Hindlimb muscle (tissue), 1 donor: ENCODE measurements at places on chromosomes 6 and 20.
A peak's percentile ranks its signal among the peaks of the same experiment; 100 is the strongest.

DNA sequence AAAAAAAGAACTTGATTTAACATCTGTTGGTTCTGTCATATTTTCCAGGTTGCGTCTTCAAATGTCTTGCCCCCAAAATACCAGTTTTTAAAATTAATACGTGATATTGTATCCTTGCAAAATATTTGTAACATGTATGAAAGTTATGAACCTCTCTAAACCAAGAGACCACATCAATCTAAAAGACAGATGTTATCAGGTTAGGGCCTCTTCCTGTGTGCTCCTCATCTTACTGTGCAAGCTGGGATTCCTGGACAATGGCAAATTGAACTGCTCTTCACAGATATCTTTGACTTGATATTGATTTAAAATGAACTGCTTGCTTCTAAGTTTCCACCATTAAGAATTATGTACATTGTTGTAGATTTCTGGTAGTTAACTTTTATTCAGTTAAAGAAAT lies 9.6 kb downstream of the TMEM239 start:
- no peak for DNase-seq

DNA sequence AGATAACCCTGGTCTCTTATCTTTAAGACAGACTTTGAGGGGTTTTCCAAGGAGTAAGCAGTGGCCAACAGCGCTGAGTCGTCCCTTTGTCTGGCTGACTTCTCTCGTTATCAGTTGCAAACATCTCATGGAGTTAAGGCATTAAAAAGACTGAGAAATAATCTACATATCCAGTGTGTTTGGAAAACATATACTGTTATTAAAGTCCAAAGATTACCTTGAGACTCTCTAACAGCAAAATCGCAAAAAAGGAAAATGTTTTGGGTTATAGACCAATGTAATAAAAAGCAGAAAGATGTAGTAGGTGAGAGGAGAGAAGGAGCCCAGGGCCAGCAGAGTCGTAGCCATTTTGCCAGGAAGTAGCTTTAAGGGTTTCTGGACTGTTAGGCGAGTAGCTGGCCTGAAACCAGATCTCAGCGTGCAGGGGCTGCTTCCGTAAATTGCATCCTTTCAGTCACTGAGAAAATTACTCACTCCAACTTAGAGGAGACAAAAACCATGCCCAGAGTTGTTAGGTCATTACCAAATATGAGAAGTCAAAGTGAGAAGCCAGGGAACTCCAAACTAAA lies 24.6 kb downstream of the MYLK4 start:
- DNase-seq = no peak

DNA sequence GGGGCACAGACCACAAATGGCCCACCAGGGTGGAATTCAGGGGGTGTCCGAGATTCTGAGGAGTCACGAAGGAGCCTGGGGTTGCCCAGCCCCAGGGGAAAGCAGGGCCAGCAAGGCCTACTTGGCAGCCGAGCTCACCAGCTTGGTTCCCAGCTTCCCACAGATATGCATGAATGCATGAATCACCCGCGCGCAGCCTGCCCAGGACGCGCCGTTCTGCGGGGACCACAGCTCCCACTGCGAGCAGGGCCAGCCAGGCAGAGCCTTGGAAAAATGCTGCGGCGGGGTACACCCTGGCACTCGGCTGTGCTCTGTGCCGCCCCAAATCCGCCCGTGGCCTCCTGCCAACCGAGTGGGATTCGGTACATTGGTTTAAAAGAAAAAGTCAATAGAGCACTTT lies 211.0 kb downstream of the NFATC2 start:
- no peak for DNase-seq

- DNase-seq = no peak
Observed at GRCh38 chr6:149476789-149477455, 7.9 kb downstream of the ZC3H12D start.

- DNase-seq = no peak
Observed at GRCh38 chr6:56961151-56961550, 6.2 kb downstream of the BEND6 start.

DNA sequence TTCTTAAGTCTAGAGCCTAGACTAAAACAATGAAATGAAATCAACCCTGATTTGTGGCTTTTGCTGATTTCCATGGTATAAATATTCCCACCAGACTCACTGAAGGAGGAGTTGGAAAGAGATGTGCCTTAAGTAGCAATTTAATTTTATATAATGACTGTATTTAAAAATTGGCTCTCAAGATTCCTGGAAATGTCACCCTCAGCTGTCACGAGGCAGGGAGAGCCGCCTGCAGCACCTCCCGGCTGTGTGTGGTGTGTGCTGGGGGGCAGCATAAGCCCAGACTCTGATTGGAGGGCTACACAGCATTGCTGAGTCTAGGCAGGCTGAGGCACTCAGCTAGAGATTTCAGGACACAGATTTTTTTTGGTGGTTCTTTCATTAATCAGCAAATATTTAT lies 40.6 kb upstream of the TMEM181 start:
- no peak for DNase-seq

DNA sequence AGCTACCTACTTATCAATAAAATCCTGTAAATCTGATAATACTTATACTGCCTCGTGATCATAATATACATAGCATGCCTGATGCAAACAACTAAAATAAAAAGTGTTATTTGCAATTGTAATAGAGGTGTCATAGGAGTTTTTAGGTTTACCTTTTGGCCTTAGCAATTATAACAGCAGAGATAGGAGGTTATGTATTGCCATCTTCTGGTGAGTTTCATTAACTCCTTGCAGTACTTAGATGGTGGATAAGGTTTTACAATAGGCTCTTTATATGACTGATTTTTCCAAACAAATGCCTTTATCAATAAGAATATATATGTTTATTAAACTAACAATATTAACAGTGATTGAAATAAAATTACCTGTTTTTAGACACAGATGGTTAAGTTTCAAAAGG lies 27.8 kb upstream of the MYCT1 start:
- peak; percentile 8 for DNase-seq

DNA sequence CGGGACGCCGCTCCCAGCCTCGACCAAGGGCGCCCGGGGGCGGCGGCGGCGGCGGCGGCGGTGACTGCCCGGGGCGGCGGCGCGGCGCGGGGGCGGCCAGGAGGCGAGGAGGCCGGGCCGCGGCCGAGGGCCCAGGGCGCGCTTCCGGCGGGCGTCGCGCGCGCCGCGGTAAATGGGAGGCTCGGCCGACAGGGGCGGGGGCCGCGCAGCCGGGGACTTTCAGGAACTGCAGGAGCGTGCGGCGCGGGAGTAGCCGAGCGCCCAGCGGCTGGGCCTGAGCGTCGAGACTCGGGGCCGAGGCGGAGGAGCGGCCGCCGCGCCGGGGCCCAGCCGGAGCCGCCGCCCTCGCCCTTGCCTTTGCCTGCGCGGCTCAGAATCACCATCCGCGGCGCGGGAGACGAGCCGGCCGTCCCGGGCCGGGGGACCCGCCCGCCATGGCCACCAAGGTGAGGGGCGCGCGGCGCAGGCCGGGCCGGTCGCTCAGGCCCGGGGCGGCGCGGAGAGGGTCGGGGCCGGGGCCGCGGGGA lies at the start of gene SNX9:
SNX9 (plus strand) TSS at position 246 of the 527 bp plus-strand sequence; CDS start at position 435, 189 bp downstream.
- peak; percentile 87 for DNase-seq

DNA sequence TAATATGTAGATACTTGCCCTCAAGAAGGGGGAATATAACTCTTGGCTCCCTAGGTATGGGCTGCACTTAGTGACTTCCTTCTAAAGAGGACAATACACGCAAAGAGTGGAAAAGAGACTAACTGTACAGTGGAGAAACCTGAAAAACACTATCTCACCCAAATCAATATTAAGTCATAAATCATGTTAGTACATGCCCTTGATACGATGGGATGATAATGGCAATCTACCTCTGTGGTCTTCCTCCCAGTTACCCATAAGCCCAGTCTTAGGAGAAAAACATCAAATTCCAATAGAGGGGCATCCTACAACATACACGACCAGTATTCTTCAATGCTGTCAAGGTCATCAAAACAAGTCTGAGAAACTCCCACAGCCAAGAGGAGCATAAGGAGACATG lies 1.3 kb downstream of the TRIM26 start:
- no peak for DNase-seq

DNA sequence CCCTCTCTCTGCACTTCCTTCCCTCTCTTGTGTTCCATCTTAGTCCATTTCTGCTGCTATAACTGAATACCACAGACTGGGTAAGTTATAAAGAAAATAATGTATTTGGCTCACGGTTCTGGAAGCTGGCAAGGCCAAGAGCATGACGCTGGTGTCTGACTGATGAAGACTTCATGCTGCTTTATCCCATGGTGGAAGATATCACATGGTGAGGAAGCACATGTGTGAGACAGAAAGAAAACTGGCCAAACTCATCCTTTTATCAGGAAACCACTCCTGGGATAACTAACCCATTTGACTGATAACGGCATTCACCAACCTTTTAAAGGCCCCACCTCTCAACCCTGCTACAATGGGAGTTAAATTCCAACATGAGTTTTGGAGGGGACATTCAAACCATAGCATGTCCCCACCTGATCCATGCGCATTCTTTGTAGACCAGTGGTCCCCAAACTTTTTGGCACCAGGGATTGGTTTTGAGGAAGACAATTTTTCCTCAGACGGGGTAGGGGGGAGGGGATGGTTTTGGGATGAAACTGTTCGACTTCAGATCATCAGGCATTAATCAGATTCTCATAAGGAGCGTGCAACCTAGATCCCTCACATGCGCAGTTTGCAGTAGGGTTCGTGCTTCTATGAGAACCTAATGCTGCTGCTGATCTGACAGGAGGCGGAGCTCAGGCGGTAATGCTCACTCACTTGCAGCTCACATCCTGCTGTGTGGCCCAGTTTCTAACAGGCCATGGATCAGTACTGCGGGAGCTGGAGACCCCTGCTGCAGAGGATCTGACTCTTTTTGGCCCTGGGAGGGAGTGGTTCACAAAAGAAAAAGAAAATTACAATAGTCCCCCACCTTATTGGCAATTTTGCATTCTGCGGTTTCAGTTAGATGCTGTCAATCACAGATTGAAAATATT lies 71.7 kb upstream of the RNF24 start:
- DNase-seq = no peak

GRCh38 chr20:58575776-58576602 lies 60.8 kb upstream of the APCDD1L start:
- no peak for DNase-seq

- DNase-seq = no peak
Observed at GRCh38 chr6:26318459-26319404, 46.3 kb upstream of the BTN3A2 start.

- no peak for DNase-seq
Observed at GRCh38 chr6:116431964-116432595, 29.1 kb upstream of the CALHM6 start.

GRCh38 chr20:45361793-45362192 lies 1.2 kb upstream of the SYS1 start:
- DNase-seq = no peak

DNA sequence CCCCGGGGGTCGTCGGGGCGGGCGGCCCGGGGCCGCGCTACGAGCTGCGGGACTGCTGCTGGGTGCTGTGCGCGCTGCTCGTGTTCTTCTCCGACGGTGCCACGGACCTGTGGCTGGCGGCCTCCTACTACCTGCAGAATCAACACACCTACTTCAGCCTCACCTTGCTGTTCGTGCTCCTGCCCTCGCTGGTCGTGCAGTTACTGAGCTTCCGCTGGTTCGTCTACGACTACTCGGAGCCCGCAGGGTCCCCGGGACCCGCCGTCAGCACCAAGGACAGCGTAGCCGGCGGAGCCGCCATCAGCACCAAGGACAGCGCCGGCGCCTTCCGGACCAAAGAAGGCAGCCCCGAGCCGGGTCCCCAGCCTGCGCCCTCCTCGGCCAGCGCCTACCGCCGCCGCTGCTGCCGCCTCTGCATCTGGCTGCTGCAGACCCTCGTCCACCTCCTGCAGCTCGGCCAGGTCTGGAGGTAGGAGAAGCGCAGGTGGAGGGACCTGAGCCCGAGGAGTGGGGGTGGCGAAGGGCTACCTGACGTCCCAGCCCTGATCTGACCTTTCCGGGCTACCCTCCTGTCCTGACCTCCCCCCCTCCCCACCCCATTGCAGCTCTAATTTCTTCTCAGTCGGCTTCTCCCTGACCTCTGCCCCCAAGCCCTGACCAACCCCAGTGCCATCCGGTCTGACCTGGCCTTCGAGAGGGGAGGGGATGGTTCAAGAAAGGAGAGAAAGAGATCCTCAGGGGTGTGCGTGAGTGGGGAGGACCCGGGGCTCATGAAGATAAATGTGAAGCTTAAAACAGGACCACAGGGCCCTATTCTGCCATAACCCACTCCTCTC lies 558 bp downstream of the XKR7 start:
- peak; percentile 83 for DNase-seq

DNA sequence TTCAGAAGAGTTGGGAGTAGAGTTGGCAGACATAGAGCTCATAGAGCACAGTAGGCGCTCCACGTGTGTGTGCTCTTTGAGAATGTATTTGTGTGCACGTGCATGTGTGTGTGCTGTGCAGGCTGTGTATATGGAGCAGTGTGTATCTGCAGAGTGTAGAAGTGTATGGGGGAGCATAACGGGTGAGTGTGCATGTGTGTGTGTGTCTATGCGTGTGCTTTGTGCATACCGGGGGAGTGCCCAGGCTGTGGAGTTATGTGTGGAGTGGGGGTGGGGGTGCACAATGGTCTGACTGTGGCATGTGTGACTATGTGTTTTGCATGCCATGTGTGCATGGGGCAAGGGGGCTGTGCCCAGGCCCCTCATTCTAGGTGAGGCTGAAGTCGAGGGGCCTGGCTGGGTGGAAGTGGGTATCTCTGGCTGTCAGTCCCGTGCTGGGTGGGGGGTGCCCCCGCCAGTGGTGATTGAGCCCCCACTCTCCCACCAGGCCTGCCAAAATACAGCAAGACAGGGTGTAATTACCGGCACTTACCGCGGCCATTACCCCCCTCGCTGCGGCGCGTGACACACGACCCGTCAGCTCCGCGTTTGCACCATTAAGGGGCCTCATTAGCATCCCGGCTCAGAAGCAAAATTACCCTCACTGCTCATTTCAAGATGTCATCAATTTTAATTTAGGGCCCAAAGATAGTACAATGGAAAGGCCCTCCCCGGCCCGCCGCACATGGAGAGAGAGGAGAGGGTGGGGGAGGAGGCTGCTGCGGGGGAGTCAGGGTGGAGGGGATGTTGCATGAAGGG lies 39.1 kb downstream of the MDFI start:
- no peak for DNase-seq

DNA sequence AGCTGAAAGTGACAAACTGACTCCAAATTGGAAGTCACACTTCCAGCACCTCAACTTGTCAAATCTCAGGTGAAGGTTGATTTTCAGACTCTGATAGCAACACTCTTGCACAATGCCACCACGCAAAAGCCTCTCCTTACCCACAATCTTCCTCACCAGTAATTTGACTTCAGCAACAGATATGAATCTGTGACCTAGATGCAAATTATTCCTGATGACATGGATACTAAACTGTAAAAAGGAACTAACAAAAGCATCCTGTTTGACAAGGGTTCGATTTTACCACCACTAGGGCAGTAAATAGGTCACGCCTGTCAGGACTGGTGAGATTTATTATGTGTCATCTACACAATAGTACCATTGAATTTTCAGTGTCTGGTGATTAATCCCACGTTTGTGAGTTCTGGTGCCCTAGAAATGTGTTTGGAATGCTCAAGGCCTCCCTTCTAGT lies 134.4 kb upstream of the COL21A1 start:
- DNase-seq = no peak
